ENCODE measurements at places on chromosomes 6 and 20. TPM values are rescaled to one million over a fixed set of nuclear protein-coding genes. Genes with fewer than 3 reads are reported as not detected.

GRCh38 chr20:51622004-51622874 is 79.7 kb upstream of the NFATC2 start:
- no peak for DNase-seq

- no peak for DNase-seq
Measured at GRCh38 chr6:10373642-10374359, 41.1 kb downstream of the TFAP2A start.

GRCh38 chr6:1745814-1746213 is 136.1 kb downstream of the FOXC1 start:
- no peak for DNase-seq

DNA sequence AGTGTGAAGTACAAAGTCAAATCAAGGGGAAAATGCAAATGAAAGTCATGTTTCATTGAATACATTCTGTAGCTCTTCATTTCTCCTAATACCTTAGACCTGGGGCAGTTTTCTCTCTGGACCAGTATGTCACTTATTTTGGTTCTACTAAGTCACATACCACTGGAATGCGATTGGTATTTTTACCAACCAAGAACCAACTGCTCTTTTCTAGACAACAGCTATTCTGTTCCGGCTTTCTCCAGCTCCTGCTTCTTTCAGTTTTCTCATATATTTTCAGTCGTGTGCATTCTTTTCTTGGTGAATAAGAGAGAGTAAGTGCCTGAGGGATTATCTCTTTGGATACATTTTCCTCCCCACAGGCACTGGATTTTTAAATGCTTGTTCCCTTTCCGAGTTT is 39.2 kb upstream of the SPACA1 start:
- no peak for DNase-seq

DNA sequence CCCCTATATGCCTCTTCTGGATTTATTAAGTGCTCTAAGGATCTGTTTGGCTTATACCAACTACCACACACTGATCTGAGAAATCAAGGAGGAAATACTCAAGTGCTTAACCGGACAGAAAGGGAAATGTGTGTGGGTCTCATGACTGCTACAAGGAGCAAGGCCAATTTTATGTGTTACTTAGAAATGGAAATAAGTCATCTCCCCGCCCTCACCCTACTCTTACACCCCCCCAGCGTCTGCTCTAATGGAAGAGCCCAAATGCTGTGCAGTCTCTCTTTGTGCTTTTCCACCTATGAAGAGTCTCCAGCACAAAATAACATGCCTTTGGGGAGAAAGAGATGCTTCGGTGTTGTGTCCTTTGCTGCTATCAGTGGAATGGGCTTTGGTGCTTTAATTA is 428.8 kb upstream of the ARID1B start:
- no peak for DNase-seq

DNA sequence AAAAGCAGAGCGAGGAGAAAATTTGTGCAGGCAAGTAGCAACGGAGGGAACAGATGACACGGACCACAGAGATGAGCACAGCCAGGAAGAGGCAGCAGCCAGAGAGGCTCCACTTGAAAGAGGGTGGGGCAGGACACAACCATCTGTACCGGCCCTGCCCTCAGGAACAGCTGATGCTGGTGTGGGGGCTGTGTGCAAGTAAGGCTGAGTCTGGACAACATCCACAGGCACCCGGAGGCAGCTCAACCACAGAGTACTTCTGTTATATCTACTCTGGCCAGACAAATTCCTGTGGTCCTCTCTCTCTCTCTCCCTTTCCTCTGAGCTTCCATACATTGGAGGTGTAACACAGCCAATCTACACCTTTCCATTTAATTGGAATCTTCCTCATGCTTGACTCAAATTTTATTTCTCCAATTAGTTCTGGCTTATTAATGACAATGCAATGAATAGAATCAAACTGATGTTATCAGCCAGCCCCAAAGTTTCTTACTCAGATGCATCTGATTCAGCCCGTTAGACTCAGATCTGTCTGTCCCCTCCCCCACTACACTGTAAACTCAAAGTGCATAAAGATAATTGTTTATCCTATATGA is 24.9 kb downstream of the KIF13A start:
- no peak for DNase-seq

DNA sequence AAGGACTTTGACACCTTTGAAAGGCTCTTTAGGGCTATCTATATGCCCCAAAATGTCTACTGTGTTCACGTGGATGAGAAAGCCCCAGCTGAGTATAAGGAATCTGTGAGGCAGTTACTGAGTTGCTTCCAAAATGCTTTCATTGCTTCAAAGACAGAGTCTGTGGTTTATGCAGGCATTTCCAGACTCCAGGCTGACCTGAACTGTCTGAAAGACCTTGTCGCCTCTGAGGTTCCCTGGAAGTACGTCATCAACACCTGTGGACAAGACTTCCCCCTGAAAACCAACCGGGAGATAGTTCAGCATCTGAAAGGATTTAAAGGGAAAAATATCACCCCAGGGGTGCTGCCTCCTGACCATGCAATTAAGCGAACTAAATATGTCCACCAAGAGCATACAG is 65.2 kb downstream of the GCNT2 start:
- no peak for DNase-seq

DNA sequence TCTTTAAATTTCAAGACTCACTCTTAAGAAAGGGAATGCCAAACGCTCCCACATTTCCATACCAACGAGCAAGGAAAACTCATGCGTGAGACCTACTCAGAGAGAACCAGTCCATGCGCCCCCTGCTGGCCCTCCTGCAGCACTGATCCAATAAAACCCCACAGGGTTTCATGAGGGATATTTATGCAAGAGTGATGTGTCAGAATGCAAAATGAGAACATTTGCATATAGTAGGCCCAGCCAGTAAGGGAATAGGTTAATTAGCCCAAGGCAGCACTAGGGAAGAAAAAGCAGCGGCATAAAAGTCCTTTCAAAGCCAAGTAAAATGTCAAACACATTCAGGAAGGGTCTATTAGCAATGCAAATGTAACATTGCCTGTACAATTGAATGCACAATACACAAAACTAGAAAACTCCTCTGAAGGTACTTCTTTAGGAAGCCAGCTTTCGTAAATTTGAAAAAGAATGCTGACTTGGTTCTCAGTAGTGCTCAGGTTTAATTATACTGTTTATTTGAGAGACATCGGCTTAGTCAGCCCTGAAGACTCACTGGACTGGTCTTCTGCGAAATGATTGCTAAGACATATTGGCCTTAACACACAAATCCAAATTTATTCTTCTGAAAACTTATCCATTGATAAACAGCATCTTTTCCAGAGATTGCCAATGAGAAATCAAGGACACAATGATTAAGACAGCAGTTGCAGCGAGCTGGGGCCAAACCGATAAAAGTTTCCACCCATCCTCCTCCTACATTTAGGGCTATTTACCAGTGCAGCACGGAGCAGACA is 93.2 kb downstream of the GMPR start:
- no peak for DNase-seq

DNA sequence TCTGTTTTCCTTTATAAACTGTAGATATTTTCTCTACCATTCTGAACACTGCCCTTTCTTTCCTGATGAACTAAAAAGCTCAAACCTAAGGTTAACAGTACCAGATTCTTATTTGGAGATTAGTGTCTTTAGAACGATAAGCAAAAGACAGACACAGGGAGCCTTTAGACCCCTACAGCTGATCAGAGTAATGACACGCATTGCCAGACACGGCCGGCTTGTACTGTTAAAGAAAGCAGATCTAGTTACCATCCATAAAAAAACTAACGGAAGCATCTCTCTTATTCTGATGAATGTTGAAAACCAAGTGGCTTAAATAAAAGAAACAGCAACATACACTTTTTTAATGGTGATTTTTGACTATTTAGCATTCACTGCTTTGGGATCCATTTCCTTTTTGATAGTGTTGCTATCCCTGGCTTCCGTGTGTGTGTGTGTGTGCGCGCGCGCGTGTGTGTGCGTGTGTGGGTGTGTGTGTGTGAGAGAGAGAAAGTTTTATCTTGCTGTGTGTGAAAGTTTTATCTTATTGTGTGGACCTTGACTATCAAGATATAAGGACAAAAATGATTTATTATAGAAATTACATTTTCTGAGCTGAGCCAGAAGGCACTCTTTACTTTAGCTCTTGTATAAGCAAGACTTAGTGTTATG is 95.6 kb upstream of the SLC35B3 start:
- no peak for DNase-seq

DNA sequence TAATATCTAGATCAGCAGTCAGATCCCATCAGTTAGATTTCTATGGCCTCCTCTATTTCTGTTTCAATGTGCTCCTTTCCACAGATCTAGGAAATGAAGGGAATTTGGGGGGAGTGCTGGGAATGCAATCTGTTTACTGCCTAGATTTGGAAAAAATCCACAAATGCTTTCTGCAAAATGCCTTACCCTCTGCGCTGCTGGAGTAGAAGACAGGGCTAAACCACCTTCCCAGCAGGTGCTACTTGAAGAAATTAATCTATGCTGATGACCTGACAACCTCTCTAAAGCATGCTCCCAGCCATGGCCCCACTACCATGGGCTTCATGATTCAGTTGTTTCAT is 46.2 kb downstream of the LY86 start:
- no peak for DNase-seq

GRCh38 chr6:110622912-110623578 is 146.6 kb upstream of the SLC22A16 start:
- no peak for DNase-seq

FRMD1 gene
- 0.21 TPM for total RNA-seq

VSX1 gene
- not detected for total RNA-seq

SOX4 gene
- total RNA-seq, result 71.0 TPM

LAMA2 gene
- 190 TPM for total RNA-seq

NKX2-4 gene
- not detected for total RNA-seq

HM13 gene
- 48.8 TPM for total RNA-seq

FRK gene
- total RNA-seq, result 7.3 TPM

RBPJL gene
- not detected for total RNA-seq

SPTLC3 gene
- total RNA-seq, result 28.1 TPM

ME1 gene
- 12.3 TPM for total RNA-seq

ZSCAN23 gene
- total RNA-seq, result 15.5 TPM

CD93 gene
- 72.8 TPM for total RNA-seq

TPD52L2 gene
- total RNA-seq, result 53.7 TPM
